ENCODE measurements at places on chromosomes 3 and 15.

DNA sequence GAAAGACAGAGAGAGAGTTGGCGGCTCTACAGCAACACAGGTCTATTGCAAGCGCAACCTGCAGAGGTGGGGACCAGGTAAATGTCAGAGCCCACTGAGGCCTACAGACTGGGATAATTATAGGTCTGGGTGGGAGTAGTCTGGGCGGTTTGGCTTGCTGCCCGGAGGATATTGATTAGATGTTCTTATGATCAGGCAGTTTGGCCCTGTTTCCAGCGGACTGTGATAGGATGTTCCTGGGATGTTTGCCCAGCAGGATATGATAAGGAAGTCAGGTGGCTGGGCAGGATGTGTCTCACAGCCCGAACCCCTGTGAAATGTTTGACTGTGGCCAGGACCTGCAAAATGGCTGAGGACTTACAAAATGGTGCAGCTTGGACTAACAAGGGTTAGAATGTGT is 364.9 kb downstream of the NAALADL2 start:
- no peak for DNase-seq

DNA sequence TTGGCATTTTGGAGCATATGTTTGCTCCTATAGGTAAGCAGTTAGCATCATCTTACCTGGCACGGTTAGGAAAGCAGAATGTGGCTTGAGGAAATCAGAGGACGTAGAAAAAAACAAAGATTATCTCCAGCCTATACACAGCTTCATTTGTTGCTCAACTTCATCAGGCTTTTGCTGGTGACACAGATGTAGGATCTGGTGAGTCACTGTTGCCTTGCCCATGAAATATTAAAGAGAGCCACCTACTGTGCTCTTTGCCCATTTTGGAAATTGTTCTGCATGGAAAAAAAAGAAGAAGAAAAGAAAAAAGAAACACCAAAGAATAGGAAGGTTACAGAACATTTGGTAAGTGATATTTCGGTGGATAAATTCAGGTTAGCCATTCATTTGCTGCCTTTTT is 3.8 kb downstream of the IL1RAP start:
- no peak for DNase-seq

- DNase-seq = no peak
Observed at GRCh38 chr3:134625462-134625861, 25.4 kb downstream of the KY start.

DNA sequence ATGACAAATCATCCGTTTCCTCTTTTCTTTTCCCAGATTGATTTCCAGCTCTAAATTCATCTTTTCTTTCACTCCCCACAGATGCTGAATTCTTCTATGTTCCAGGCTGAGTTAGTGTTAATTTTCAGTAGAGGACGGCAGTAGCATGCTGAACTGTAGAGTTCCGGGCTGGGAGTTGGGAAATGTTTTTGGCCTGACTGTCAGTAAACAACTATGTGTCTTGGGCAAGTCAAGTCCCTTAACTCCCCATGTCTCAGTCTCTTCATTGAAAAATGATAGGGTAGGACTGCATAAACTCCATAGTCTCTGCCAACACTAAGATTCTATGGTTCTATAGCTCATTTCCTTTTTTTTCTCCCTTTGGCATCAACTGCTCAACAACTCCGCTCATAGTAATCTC is 333.9 kb downstream of the TIGIT start:
- DNase-seq = no peak

DNA sequence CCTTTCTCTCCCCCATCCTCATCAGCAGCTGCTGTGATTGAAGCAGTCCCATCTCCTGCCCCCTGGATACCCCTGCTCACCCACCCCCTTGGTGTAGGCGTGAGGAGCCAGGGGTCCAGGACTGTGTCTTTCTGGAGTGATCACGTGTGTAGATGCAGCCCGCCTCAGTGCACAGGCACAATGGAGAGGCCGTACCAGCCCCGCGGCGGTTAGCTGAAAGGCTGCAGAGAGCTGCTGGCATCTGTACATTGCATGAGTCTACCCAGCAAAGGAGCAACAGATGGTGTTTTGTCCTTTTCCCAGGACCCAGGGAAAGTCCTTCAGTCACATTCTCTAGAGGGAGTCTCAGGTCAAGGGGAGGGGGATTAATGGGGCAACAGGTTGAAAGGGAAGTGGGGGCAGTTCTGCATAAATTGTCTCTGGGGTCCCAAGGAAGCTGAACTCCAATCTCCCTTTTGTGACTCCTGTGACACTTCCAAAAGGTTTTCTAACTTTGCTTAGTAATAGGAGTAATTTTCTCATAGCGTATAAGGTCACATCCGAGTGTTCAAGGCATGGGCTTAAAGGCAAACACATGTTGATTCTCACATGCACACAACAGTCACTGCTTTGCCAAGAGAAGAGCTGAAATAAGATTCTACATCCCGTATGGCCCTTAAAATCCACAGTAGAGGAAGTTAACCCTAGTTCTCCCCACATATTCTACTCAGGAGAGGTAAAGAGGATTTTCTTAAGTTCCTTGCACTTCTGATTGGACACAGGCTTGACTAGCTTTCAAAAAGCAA is 7.1 kb downstream of the CSPG5 start:
- DNase-seq = no peak

DNA sequence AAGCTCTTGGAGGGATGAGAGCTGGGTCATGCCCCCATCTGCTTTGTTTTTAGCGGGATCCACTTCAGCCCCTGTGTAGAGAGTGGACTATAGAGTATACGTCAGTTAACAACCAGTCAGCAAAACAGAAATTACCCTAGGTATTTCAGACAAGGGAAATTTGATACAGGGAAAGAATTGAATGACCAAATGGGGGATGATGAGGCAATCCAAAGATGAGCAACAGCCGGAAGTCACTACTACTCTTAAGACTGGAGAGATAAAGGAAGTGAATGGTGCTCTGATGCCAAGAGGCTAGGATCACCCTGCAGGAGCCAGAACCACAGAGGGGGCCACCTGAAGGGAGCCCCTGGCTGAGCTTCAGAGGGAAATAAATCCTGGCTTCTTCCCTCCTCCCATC is 1.7 kb upstream of the GPR62 start:
- no peak for DNase-seq
